ENCODE measurements at places on chromosomes 7 and 10.

- no peak for DNase-seq
Observed at GRCh38 chr7:90238583-90238982, 6.4 kb upstream of the CFAP69 start.

DNA sequence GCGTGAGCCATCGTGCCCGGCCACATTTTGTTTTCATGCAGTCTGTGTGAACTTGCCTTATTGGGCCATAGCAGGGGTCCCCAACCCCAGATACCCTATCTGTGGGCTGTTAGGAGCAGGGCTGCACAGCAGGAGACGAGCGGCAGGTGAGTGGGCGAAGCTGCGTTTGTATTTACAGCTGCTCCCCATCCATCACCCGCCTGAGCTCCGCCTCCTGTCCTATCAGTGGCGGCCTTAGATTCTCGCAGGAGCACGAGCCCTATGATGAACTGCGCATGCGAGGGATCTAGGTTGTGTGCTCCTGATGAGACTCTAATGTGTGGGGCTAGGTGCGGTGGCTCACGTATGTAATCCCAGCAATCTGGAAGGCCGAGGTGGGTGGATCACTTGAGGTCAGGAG, 293.9 kb downstream of the CAMK1D start:
- DNase-seq: no peak

- no peak for DNase-seq
Observed at GRCh38 chr7:36304099-36304425, 85.6 kb upstream of the ANLN start.

- no peak for DNase-seq
Observed at GRCh38 chr7:142001163-142001874, 5.6 kb downstream of the MGAM start.

DNA sequence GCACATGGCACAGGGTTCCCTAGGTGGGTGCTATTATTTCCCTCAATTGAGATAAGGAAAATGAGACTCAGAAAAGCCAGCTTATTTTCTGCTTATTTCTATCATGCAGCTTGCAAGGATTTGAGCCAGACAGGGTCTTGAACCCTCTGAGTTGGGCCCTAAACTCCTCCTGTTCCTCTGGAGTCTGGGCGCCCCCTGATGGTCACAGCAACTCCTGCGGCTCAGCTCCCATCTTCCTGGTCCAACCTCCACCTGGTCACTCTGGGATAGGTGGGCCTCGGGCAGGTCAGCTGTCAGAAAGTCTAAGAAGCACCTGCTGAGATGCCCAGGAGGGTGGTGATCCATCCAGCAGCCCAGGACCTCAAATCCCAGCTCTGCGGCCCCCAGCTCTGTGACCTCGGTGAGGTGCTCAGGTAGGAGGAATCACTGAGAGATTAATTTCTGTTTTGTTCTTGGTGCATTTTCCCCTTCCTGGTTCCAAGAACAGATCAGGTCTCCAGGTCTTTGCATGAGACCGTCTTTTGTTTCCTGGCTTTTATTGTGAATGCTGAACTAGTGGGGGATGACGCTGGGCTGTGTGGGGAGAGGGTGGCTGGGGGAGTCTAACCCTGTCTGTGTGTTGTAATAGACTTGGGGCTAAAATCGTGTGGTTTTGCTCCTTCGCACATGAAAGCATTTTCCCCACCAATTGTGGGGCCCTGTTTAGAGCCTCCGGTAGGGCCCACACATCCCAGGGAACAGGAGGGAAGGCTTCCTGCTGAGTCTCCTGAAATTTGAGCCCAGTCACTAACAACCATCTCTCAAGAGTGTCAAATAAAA, 32.8 kb downstream of the TMEM130 start:
- peak; percentile 46 for DNase-seq

DNA sequence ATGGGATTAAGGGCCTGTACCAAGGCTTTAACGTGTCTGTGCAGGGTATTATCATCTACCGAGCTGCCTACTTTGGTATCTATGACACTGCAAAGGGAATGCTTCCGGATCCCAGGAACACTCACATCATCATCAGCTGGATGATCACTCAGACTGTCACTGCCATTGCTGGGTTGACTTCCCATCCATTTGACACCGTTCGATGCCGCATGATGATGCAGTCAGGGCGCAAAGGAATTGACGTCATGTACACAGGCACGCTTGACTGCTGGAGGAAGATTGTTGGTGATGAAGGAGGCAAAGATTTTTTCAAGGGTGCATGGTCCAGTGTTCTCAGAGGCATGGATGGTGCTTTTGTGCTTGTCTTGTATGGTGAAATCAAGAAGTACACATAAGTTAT, 18.2 kb downstream of the LSM5 start:
- no peak for DNase-seq

DNA sequence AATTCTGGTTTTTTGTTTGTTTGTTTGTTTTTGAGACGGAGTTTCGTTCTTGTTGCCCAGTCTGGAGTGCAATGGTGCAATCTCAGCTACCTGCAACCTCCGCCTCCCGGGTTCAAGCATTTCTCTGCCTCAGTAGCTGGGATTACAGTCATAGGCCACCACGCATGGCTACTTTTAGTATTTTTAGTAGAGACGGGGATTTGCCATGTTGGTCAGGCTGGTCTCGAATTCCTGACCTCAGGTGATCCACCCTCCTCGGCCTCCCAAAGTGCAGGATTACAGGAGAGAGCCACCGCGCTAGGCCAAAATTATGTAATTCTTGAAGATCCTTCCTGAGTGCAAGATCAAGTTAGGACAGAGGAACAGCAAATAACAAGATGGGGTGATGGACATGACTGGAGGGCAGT, 719 bp downstream of the ZNF33B start:
- DNase-seq: no peak

- DNase-seq: no peak
Observed at GRCh38 chr10:10865303-10865702, 152.4 kb upstream of the CELF2 start.

DNA sequence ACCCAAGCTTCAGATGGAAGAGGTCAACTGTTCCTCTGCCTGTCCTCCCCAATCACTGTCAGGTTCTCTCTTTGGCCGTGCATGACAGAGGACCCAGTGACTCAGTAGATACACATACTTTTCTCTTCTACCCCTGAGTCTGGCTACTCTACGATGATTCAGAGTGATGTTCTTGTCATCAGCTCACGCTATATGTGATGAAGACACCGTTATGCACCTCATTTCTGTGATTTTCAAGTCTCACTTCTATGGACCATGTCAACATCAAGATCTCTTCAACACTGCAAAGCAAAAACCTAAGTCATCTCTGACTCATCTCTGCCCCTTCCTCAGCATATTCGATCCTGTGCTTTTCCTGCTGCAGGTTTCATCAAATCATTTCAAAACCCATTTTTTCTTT, 76.6 kb upstream of the DGKI start:
- peak; percentile 76 for DNase-seq

GRCh38 chr7:132059141-132059540, 502.7 kb upstream of the PODXL start:
- DNase-seq: no peak

DNA sequence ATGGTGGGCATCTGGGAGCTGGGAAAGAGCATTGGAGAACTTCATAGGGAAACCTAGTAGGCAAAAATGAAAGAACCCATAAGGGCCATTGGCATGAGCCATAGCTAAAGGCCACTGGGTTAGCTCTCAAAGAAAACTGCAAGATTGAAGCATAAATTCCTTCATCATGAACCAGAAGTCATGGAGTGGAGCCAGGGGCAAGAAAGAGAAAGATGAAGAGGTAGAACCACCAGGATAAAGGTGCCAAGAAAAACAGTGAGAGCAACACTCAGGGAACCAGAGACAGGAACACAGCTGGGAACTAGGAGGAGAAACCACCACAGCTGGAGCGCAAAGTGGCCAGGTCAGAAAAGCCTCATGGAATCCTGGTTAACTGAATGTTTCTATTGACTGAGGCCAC, 11.5 kb upstream of the SGMS1 start:
- no peak for DNase-seq

DNA sequence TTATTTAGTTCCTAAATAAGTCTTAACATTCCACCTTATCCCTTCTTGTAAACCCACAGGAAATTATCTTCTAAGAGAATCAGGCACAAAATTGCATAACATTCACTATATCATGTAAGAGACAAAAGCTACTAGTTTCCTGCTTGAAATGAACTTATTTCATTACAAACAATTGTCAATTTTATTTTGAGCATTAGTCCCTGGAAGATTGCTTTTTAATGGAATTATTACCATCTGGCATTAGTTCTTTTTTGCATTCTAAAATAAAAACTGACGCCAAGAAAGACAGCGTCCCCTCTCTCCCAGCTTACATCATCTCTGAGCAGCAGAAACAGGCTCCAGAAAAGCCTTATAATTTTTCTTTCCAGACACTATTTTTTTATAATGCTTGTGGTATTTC, 121.8 kb downstream of the NOC3L start:
- no peak for DNase-seq

GRCh38 chr10:33335801-33336581, 1.5 kb upstream of the NRP1 start:
- no peak for DNase-seq

DNA sequence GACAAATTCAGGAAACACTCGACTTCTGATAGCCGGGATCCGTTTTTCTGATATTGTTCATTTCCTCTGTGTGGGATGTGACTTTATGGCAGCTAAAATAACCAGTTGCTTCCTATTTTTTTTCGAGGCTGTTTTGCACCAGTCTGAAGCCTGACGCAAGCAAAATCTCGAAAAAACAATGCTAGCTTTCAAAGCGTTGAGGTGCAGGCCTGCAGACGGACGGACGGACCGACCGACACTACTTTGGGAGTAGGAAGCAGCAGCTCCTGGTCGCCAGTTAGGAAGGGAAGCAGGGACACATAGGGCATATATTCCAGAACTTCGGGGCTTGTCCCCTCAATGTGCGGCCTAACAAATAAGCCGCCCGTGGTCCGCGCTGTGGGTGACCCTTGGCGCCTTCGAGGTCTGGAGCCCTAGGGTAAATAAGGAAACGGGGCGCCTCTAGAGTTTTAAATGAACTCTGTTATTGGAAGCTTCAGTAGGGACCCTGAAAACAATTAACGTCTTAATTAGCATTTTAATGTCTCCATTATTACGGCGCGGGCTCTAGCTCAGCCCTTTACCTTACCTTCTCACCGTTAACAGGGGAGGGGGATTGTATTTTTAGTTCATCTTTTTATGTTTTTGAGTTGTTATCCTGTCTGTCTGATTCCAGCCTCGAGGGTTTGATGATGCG, 1.3 kb downstream of the HHEX start:
- no peak for DNase-seq

DNA sequence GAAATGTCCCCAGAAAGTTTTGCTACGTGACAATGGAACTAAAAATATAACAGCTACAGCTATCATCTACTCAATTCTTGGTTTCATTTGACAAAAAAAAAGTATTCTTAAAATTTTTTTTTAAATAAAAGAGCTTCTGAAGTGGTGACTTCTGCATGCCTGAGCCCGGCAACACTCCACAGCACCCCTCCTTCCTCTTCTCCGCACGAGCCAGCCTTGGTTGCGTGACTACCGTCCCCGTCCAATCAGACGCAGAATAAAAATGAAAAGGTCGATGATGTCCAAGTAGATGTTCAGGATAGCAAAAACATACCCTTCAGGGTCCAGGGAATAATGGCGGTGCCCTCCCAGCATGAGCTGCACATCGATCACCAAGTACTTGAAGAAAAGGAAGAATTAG, 34.5 kb upstream of the GATAD1 start:
- DNase-seq: no peak

- no peak for DNase-seq
Observed at GRCh38 chr7:90660819-90661218, 64.7 kb downstream of the CDK14 start.

DNA sequence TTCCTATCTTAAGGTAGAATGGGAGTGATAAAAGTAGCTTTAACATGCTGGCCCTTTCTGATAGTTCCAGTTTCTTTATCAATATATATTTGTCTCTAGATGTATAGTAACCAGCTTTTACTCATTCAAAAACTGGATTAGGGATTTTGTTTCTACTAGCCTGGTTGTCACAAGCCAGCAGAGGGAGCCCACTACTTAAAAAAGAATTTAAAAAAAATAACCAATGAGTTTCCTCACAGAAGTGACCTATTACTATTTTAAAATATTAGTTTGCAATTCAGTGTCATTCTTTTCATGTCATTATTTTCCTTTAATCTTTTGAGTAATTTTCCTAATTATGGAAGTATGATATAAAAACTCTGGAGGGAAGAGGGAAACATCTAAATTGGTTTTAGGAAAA, 142.1 kb downstream of the PHTF2 start:
- DNase-seq: peak; percentile 27

- DNase-seq: no peak
Observed at GRCh38 chr10:74363727-74364126, 212.7 kb downstream of the ADK start.

DNA sequence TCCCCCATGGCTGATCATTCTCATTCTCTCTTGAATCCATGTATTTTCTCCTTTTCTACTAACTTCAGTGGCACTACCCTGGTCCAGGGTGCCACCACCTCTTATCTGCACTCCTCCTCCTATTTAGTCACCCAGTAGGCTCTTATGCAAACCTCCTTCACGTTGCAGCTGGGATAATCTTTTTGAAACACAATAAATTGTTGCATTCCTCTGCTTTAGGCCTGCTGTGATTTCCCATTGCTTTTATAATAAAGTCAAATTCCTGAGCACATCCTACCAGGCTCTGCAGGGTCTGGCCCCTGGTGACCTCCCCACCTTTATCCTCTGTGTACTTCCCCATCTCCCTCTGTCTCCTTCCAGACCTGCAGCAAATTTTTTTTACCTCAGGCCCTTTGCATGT, 112.7 kb upstream of the KIAA1217 start:
- no peak for DNase-seq

- DNase-seq: peak; percentile 42
Observed at GRCh38 chr10:4776234-4776638, 49.8 kb upstream of the AKR1E2 start.

DNA sequence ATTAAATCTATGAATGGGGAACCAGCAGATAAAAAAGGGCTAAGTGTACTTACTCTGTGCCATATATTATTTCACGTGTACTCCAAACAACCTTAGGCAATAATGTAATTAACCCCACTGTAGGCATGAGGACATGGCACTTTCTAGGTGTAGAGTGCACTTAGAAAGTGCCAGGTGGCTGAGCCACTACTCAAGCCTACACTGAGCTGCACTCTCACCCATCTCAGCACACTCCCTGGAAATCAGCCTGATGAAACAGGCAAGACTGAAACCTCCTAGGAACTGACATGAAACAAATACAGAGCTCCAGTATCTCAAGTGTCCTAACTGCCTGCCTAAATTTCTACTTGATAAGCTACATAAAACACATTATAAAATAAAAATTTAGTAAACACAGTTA, 147.4 kb downstream of the KMT2E start:
- DNase-seq: no peak

- DNase-seq: peak; percentile 5
Observed at GRCh38 chr10:115665549-115665948, 572.4 kb downstream of the ATRNL1 start.
